Activated gamma-delta T cell treated with Interleukin-2 at 50 U/mL for 16 hours (primary cell): ENCODE measurements at places on chromosomes 11 and 22.
A peak's percentile ranks its signal among the peaks of the same experiment; 100 is the strongest.

DNA sequence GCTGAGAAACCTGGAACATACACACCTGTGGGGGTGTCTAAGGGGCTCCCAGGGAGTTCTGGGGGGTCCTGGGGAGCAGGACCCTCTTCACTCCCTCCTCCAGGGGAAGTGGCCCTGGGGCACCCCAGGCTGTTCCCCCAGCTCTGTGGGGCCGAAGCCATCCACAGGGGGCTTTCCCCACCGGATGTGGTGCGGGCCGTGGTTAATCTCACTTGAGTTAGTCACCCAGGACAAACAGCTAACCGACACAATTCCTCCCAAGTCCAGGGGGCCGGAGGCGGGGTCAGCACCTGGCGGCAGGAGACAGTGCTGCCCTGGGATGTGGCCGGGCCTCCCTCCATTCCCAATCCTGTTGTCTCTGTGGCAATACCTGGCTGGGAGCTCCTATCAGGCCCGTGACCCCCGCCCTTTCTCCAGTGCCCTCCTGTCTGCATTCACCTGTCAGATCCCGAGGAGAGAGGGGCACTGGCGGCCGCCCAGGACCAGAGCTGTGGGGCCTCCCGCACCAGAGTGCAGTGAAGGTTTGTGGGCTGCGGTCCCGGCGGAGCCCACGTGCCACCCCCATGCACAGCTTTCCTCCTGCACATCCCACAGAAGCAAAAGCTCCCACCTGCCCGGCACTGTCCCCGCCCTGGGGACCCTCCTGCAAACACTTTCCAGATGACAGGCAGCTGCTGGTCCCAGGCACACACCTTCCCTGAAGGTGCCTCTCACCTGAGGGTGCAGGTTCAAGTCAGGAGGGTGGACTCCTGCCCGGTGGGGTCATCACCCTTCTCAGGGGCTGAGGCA lies 5.2 kb upstream of the MUC5AC start:
- DNase-seq: peak; percentile 2

GRCh38 chr11:64854534-64855502 lies 10.4 kb upstream of the CDC42BPG start:
- DNase-seq: peak; percentile 50

GRCh38 chr22:42642806-42643633 lies 2.6 kb upstream of the ATP5MGL start:
- no peak for DNase-seq

- DNase-seq: no peak
Measured at GRCh38 chr11:122137078-122137793, 21.2 kb upstream of the BLID start.

DNA sequence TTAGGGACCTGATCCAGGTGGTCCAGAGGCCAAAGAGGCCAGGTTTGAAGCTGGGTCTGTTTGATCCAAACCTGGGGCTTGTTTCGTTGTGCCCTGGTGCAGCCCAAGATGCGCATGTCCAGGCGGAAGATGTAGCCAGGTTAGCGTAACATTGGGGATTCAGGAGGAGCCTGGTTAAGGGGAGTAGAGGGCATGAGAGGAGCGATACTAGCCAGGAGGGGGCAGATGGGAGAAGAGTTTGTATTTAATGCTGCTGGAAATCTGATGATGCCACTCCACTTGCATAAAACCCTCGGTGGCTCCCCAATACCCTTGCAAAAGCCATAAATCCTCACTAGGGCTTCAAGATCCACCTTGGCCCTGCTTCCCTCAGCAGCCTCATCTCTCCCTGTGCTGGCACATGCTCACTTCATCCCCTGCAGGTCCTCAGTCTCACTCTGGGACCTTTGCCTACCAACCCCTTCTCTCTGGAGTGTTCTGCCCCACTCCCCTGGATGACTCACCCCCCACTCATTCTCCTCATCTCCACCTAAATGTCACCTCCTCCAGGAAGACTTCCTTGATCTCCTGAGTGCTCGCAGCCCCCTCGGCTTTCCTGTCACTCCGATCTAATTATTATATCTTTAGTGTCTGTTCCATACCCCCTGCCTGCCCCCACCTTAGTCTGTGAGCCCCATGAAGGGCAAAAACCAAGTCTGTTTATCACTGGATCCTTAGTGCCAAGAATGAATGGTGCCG lies 95.9 kb downstream of the MIAT start:
- DNase-seq: no peak

- DNase-seq: no peak
Measured at GRCh38 chr11:19382131-19382611, 141.4 kb upstream of the E2F8 start.

- no peak for DNase-seq
Measured at GRCh38 chr22:44931077-44931540, 78.7 kb downstream of the PHF21B start.

- no peak for DNase-seq
Measured at GRCh38 chr22:20787746-20788626, 14.1 kb downstream of the SERPIND1 start.

GRCh38 chr22:16804882-16805281 lies 20.3 kb downstream of the XKR3 start:
- DNase-seq: no peak

- DNase-seq: no peak
Measured at GRCh38 chr11:107731941-107732688, 20.3 kb upstream of the SLN start.

- DNase-seq: no peak
Measured at GRCh38 chr11:72217841-72218240, 1.2 kb downstream of the FOLR2 start.

- DNase-seq: no peak
Measured at GRCh38 chr11:78313181-78313795, 104.3 kb downstream of the GAB2 start.

DNA sequence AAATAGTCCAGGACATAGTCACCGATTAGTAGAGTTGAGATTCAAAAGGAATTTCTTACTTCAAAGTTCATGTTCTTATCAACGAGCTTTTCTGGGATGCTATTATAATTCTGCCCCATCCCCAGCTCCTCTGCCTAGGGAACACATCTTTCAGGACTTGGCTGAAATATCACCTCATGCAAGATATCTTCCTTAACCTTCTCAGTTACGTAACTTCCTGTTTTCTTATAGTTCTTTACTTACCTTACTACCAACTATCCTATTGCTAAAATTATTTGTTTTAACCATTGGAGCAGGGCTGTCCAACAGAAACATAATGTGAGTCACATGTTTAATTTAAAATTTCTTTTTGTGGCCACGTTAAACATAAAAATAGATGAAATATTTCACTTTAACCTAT lies 2.3 kb downstream of the NARS2 start:
- DNase-seq: no peak

DNA sequence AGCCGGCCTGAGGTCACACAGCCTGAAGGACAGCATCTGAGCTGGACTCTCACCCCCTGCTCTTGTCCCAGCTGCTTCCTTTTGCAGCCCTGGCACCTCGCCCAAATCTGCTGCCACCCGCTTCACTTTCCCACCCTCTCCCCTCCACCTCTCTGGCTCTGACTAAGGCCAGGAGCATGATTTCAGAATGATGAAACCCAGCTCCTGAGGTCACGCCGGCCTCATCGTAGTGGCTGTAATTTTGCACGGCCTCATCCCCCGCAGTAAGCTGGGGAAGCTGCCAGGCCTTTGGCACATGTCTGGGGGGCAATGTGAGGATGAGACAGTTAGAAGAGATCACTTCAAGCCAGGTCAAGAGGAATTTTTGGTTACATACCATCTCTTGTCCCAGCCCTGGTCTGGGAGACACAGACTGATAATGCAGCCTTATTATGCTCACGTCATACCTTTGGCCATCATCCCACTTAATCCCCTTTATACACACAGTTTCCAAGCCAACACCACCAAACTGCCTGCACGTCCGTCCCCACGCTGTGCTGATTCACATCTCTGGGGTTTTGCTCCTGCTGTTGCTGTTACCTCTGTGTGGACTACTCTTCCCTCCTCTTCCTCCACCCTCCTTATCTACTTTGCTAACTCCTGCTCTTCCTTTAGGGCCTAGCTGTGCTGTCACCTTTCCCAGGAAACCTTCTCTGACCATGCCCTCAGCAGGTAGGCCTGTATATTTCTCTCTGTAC lies 58.1 kb downstream of the CHRDL2 start:
- no peak for DNase-seq

DNA sequence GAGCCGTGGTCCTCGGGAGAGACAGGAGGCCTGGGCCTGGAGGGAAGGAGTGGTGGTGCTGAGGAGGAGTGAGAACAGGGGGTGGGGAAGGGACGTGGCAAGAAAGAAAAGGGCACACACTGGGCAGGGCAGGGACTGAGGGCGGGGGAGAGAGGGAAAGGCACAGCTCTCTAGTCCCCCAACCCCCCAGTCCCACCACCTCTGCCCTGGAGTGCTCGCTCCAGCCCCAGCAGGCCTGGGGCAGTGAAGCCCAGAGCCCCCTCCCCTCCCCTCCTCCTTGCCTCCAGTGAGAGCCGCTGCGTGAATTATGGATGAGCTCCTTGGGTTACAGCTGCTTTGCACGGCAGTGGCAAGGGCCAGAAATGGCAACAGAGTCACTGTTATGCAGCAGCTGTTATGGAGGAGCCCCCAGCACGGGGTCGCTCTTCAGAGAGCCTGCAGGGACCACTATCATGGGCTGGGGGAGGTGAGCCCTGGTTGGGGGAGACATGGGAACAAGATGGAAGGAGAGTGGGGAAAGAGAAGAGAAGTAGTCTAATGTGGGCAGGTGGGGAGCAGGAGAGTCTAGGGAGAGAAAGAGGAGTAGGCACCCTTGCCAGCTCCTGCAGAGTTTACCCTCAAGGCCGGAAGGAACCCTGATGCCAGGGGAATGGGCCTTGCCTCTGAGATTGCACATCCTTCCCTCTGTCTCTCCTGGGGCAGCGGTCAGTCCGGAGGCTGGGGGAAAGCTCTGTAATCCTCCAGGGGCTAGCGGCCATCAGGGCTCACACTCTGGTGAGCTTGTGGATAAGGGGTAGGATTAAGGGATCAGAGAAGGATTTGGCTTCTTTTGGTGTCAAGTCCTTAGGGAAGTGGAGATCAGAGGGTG lies 3.6 kb downstream of the RTN4RL2 start:
- no peak for DNase-seq

DNA sequence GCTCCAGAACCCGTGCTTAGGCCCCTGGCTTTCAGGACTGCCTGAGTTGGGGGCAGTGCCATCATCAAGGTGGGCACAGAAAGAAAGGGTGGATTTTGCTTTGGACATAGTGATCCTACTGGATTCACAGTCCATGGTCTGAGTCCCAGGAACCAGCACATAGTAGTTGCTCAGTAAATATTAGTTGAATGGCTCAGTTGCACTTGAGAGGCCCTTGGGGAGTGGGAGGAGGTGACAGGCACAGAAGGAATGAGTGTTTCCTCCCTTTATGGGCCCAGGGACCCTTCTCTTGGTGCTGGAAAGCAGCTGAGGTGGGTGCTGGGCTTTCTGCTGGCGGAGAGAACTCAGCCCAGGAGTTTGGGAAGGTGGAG lies 16.6 kb downstream of the ARHGEF17 start:
- no peak for DNase-seq

DNA sequence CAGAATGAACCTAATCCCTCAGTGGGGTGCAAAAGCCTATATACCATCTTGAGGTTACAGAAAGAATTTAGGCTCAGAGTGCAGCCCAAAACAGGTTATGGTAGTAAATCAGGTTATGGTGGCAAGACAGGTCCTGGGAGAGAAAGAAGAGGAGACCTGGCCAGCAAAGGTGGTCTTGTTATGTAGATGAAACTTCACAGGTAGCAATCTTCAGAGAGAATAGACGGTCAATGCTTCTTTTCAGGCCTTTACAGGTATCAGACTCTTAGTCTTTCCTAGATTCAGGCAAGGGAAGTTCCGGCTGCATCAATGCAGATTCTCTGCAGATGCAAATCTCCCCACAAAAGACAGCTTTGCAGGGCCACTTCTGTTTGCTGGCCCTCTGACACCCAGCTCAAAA lies 45.8 kb upstream of the SORL1 start:
- no peak for DNase-seq

DNA sequence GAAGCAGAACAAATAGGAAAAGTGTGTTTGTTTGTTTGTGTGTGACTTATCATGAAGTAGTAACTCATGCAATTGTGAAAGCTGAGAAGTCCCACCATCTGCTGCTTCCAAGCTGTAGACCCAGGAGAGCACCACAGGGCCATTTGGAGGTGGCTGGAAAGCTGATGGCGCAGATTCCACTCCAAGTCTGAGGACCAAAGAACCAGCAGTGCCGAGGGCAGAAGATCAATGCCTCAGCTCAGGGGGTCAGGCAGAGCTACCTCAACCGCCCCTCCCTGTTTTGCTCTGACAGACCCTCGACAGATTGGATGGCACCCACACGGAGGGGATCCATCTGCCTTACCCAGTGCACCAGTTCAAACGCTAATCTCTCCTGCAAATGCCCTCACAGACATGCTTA lies 896.2 kb downstream of the BRD1 start:
- no peak for DNase-seq

- DNase-seq: no peak
Measured at GRCh38 chr11:70226967-70227366, 23.9 kb downstream of the FADD start.
